Stimulated activated CD8-positive, alpha-beta memory T cell treated with anti-CD3 and anti-CD28 coated beads, Interleukin-7, amount 100 ng/mL, for 1 hour (primary cell): ENCODE measurements at places on chromosomes 7 and 10.

- no peak for DNase-seq
Observed at GRCh38 chr7:37449621-37450020, 957 bp upstream of the ELMO1 start.

- DNase-seq: no peak
Observed at GRCh38 chr10:92750791-92751533, 61.2 kb downstream of the HHEX start.

DNA sequence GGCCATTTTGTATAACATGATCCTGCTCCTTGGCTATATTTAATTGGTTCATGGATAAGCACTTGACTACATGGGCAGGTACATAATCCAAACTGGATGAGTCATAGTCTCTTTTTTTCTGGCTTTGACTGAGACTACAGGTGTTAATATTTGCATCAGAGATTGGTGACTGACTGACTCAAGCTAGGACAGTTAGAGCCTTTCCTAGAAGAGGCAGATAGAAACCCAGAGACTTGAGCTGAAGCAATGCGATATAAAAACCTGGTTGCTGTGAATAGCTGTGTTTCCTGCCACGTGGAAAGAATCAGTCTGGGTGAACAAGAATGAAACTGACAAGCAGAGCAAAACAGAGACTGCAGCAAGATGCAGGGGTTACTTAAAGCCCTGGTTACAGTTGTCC is 81.0 kb downstream of the SAMD9 start:
- DNase-seq: no peak

GRCh38 chr10:24414597-24414996 is 205.7 kb downstream of the KIAA1217 start:
- no peak for DNase-seq

DNA sequence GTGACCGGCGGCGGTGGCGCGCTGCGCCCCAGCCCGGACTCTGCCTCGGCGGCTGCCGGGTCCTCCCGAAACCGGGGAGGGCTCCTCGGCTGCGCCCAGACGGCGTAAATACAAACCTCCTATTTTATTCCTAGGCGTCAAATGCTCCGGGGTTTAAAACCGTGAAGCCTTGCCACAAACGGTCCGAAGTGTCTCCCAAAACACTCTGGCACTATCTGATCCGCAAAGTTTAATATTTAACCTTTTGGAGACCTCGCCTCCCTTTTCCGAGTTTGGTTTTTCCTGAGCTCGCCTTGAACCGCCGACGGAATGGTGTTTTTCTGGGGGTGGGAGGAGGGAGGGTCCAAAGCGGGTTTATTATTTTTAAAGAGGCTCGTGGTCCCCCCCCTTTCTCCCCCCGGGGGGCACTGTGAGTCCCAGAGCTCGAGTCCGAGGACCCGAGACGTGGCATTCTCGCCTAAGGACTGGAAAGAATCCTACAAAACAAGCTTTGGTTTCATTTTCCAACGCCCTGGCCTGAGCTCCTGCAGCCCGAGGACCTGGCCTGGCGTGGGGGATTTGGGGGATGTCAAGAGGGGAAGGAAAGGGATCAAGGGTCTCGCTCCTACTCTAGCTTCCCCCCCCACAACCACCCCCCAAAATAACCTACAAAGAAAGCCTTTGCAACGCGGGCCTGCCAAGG is 1.8 kb downstream of the TNRC18 start:
- DNase-seq: no peak
